Stimulated activated CD8-positive, alpha-beta memory T cell treated with anti-CD3 and anti-CD28 coated beads, Interleukin-4, amount 100 ng/mL, for 1 hour (primary cell): ENCODE measurements at places on chromosomes 6 and 20.

DNA sequence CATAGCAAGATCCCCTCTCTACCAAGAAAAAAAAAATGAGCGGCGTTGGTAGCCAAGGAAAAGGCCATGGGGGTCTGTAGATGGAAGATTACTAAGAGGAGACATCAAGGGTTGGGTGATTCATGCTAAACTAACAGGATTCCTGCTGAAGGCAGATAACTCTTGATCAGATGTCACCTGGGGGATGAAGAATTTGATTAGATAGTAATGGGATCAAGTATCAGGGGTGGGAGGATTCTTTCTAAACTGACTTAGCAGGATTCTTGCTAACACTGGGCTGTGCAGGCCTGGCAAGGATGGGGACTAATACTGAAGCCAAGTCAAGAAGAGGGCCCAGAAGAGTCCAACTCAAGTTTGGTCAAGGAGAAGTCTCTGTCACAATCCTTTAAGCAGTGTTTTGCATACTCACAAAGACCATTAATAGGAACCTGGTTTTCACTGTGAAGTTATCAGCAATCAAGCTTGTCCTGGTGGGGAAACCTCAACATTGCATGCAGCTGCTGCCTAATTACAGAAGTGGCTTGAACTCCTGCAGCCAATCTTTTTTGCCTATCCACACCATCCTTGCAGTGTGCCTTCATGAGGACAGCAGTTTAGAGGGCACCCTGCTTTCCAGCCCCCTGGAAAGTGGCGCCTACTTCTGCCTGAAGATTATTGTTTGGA is 61.3 kb downstream of the ANKRD6 start:
- no peak for DNase-seq

DNA sequence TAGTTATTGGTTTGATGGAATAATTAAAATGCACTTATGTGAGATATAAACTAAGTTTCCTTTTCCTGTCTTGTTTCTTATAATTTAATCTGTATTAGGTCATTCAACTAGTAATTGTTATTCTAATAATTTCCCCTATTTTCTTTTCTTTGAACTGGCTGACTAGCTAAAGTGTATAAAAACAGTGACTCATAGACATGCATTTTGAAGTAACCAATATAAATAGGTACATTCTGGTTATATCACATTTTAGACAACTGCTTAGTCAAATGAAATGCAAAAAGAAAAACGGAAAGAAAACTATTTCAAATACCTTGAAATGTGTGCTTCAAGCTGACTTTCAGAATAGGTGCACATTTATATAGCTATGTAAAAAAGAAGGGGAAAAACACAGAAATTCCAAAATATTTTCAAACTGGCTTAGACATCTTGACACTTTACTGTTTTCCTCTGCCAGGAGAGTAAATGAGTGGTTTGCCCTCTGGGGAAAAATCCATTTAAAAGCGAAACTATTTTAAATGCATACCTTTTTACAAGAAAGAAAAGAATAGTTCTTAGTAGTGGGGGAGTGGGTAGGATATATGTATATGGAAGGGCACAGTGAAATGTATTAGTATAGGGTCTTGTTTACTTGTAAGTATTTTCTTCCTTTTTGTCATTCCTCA is 28.3 kb downstream of the KCNQ5 start:
- DNase-seq = no peak

GRCh38 chr20:20138301-20139064 is 86.2 kb downstream of the CFAP61 start:
- DNase-seq = no peak

GRCh38 chr20:64261138-64261537 is 5.6 kb downstream of the PCMTD2 start:
- no peak for DNase-seq

GRCh38 chr6:128600397-128600951 is 80.1 kb upstream of the PTPRK start:
- no peak for DNase-seq

DNA sequence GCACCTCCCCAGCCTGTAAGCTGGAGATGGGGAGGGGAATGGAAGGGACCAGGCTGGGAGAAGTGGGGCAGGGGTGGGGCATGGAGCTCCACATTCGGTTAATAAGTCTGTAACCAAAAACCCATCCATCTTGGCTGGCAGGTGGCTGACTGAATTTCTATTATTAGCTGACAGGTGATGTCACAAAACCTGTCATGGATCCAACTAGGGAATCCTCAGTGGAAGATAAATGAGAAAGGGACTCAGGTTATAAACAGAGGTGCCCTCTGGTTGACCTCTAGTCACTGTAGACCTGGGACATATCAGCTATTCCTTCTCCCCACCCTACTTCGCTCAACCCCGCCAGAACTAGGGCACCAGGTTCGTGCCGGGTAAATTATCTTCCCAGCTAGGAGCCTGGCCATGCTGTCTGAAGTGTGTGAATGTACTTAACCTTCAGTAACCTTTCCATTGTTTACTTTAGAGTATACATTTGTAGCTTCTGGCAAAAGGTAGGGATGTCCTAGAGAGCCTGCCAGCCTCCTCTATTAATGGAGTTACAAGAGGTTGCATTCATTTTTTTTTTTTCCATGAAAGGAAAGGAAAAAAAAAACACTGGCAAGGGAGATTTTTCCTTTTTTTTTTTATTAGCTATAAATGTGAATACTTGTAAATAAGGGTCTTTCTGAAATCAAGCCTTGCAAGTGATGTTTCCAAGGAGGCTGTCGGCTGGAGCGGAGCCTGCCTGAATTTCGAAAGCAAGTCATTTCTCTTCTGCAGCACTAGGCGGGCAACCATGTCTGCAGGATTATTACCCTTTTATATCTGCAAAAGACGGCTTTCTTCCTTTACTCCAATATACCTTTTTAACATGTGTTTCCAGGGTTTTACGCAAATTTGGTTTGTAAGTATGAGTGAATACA is 135.9 kb downstream of the TMEM242 start:
- DNase-seq = no peak

GRCh38 chr20:37314617-37315016 is 25.2 kb downstream of the MANBAL start:
- DNase-seq = no peak

GRCh38 chr6:6678811-6679210 is 90.3 kb downstream of the LY86 start:
- DNase-seq = no peak

- no peak for DNase-seq
Measured at GRCh38 chr20:16828666-16829305, 80.6 kb downstream of the OTOR start.

DNA sequence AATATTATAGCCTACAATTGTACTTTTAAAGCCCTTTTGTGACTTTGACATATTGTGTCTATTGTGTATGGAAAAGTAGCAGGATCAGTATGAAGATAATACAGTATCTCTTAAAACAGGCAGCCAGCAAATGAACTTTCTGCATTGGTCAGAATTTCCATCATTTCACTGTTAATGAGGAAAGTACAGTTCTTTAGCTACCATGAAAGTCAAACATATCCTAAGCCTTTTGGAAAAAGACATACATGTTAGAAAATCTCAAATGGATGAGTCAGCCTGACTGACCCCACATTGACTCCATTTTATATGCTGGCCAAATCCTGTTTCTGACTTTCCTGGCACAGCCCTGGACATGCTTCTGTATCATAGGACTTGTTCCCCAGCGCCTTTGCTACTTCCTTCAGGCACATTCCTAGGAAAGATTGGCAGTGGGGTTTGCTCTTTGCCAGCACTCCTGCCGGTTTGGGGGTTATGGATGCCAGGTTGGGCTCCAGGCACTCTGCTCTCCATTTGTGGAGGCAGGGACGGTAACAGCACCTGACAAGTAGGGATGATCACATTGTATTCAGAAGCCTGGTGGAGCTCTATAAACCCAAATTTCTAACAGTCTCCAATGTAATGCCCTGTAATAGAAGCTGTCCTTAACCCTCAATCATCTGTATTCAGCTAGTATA is 43.7 kb downstream of the TOP1 start:
- DNase-seq = no peak

DNA sequence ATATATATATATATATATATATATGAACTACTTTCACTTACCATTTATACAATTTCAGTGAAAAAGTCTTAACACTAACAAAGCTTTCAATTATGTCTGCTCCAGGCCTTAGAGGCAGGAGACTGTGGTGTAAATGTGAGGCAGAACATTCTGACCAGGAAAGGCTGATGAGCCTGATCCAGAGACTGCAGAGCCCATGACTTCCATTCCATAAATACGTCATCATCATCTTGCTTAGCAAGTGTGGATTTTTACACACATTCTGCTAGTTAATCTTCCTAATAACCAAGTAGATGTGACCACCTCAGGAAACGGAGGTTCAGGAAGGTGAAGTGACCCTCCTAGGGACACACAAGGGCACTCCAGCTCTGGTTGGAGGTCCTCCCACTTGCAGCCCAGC is 14.9 kb downstream of the TRERF1 start:
- DNase-seq = no peak

GRCh38 chr20:23331450-23332350 is 18.9 kb upstream of the NXT1 start:
- no peak for DNase-seq

DNA sequence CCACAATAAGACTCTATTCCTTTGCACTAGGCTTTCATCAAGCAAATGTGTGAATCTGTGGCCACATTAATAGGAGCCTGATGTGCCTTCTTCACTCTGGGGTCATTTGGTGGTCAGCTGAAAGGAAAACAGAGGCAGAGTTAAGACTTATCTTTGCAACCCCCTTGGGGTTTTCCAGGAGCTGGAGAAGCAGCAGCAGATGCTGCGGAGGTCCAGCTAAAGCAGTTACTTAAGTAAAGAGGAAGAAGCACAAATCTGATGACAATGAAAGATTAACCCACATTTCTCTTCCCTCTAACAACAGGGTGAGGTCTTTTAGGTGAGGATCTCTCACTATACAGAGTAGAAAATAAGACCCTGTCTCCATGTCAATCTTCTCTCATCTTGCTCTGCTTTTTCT is 45.4 kb upstream of the QKI start:
- no peak for DNase-seq

DNA sequence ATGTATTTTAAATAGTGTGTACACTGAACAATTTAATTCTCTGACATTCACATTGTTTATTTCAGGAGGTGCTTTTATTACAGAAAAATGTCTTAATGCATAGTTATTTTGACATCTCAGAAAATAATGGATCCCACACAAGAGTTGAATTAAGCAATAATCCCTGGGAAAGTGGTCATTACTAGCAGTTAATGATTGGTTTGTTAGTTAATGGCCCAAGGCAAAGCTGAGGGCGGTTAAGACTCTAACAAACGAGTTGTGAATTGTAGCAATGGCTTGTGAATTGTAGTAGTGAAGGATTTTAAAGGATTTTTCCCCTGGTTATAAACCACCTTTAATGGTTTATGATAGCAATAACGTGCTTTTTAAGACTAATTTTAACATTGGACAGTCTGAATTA is 1316.0 kb upstream of the GJE1 start:
- no peak for DNase-seq

DNA sequence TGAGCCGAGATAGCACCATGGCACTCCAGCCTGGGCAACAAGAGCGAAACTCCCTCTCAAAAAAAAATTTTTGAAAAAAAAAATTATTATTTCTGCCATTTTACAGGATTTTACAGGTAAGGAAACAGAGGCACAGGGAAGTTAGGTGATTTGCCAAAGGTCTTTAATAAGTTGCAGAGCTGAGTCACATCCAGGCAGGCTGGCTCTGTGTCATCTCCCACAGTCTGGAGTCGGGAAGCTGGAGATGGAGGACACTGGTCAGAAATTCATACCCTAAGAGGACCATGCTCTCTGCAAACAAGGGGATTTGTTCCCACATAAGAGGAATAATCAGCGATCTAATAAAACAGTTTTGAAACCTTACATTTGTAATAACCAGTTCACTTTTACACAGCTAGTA is 24.1 kb downstream of the HECA start:
- DNase-seq = no peak

DNA sequence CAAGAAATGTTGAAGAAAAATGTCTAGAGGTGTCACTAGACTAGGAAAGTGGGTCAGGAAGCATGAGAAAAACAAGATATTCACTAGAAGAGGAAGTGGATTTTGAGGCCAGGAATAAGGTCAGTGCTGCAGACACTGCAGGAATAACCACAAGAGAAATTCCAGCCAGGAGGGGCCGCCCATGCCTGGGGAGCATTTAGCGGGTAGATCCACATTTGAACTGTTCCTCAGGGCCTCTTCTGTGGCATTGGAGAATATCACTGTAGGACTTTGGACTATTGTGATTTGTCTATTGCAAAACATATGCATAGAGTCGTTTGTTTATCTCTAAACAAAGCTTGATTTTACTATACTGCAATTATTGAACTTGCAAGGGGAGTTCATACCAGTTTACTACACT is 49.6 kb upstream of the CCDC28A start:
- DNase-seq = no peak

DNA sequence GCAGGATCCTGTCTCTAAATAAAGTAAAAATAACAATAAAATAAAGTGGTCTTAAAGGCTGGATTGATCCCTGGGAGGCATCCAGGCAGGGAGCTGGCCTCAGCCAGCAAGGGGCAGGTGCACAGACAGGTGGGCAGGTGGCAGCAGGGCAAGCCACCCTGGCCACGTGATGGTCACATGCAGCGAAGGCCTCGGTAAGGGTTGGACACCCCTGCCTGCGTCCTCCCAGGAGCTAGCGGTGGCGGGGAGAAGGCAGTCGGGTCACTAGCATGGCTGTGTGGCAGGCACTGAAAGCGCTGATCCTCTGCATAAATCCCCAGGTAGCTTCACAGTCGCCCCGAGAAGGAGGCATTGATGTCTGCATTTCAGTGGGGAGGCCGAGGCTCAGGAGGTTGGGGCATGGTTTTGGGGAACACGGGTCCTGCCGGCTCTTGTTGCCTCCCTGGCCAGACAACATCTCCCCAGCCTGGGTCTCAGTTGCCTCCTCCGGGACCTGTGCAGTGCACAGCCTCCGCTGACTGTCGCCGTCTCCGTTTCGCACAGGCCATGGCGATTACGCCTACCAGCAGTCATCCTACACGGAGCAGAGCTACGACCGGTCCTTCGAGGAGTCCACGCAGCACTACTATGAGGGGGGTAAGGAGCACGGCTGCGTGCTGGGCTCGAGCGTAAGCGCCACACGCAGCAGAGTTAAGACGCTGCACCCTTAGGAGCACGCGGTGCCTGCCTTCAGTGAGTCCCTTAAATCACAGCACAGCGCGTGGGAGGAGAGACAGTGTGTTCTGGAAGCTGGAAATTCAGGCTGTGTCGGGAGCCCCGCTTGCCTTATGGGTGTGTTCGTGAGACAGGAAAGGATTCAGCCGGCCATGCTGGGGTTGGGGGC is 17.7 kb upstream of the MTG2 start:
- no peak for DNase-seq

GRCh38 chr6:143940011-143940597 is 68.0 kb downstream of the PLAGL1 start:
- no peak for DNase-seq

- DNase-seq = no peak
Measured at GRCh38 chr20:36974660-36975059, 23.2 kb upstream of the SAMHD1 start.

- DNase-seq = no peak
Measured at GRCh38 chr6:170367241-170367640, 60.7 kb downstream of the FAM120B start.

- no peak for DNase-seq
Measured at GRCh38 chr20:33423141-33423834, 20.3 kb downstream of the SNTA1 start.

DNA sequence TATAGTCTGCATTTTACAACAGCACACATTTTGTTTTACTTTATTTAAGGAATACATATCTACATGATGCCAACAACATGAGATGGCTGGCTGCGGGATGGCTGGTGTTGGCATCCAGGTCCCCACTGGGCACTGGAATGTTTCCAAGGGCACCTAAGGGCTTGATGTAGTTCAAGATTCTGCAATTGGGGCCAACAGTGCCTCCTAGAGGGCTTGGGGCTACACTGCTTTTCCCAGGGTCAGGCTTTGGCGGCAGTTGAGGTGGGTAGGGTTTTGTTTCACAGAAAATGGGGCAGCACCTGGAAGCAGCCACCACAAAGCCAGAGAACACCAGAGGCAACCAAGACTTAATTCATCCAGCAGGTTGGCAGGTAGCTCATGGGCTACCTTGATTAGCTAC is 202.2 kb upstream of the PRND start:
- no peak for DNase-seq
